NCI-H748 treated with DMSO at 0.1 percent for 48 hours (cell line): ENCODE measurements at places on chromosomes 7 and 10.

GRCh38 chr10:114749014-114749413 is 72.6 kb upstream of the FHIP2A start:
- DNase-seq, result no peak

DNA sequence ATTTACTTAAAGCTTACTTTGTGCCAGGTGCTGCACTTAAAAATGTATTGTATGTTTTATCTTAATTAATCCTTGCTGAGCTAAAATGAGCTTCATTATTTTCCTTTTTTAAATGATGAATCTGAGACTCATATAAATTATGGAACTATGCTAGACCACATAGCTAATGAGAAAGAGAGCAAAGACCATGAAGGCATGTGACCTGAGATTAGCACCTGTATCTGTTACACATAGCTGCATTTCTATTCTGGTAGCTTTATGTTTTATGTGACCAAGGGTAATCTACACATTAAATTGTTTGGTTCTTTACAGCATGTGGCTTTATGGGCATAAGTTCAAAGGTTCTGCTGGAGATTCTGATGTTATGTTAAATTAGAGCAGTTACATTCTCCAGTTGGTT is 839.1 kb upstream of the SORCS1 start:
- DNase-seq, result no peak

- DNase-seq, result no peak
Observed at GRCh38 chr7:111931958-111932357, 274.2 kb downstream of the DOCK4 start.

DNA sequence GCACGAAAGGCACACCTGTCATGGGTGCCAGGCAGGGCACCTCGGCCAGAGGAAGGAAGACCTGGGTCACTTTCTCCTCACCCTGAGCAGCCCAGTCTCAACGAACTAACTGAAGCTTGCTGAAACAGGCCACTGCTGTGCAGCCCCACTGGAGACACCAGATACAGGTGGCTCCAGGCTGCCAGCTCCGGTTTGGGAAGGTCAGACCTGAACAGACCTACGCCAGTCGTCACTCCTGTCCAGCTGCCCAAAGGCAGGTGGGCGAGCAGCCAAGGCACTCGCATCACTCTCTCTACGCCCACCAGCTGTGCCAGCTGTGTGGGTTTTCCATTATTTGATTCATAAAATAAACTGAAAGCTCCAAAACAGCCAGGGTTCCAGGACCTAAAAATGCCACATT is 256.1 kb downstream of the ZMYND11 start:
- DNase-seq, result no peak

GRCh38 chr7:16669581-16669980 is 23.6 kb downstream of the BZW2 start:
- no peak for DNase-seq

DNA sequence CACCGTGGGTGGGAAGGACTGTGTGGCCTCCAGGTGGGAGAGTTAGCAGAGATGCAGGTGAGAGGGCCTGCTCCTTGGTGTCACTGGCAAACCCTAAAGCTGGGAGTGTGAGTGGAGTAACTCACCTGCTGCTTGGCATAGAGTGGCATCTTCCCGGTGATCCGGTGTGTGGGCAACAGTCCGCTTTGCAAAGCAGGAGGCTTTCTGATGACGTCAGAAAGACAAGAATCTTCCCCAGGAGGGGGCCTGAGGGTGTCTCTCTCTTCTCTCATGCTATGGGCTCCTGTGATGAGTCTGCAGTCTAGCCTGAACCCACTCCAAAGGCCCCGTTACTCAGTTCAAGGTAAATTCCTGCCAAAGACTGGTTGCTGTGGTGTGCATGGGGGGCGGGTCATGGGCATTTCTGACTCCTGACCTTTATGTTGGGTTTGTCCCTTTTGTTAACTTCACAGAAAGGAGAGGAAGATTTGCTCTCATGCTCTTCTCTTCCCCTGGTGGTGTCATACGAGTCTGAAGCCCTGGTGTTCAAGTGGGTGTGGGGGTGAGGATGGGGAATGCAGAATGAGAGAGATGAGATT is 187.9 kb downstream of the GATA3 start:
- no peak for DNase-seq

DNA sequence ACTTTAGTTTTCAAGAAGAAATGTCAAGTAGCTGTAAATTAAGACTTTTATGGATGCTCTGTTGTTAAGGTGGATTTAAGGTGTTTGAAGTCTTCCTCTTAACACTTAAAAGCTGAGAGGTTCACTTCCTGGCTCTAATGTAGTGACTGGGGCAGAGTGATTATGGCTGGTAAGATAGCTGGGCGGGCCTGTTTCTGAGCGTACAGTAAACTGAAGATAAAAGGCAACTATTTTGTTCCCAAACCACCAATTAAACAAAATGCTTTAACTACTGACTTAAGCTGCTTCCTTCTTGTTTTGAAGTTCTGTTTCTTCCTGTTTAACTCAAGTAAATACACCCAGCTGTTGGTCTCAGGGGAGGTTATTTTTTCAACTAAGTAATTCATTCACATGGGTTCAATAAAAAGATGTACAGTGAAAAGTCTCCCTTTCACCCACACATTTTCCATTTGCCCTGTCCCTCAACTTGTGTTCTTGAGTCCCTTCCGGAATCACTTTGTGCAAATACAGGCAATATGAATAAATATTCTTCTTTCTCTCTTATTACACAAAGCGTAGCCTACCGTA is 19.3 kb downstream of the VWA2 start:
- DNase-seq, result no peak

- DNase-seq, result no peak
Observed at GRCh38 chr7:99833289-99833877, 5.6 kb downstream of the CYP3A43 start.

DNA sequence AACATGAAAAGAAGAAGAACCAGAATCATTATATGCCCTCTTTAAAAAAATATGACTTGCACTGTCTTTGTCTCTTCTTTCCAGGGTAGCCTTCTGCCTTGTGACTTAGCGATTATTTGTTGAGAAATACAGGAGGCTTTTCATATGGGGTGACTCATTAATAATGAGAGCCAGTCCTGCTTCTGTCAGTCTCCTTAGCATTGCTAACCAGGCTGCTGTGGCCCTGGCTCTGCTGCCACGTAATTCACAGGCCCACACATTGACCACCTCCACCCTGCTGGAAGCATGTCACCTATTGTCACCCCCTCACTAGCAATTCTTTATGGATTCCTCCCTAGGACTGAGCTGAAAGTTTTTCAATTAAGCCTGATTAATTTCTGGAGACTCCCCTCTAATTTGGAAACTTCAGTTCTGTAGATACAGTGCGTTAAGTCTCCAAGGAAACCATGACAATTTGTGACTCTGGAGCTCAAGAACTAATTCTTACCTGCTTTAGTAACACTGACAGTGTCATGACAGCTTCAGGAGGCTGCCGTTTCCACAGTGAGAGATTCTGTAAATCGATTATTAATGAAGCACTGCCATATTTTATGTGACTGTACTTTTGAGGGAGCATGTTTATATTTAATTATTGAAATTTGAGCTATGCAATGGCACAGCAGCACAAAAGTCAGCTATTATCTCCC is 267.9 kb upstream of the SP8 start:
- no peak for DNase-seq

DNA sequence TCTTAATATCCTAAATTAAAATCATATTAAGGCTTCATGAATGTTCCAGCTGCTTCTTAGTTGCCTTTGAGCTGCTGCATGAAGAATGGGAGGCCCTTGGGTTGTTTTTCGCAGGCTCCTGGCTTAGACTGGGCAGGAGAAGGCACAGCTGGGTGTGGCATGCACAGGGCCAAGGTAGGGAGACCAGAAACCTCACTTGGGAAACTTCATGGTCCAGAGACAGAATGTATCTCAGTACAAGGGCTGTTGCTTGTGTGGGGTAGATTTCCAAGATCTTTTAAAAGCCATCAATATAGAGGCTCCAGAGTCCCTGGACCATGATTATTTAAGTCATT is 49.9 kb downstream of the BUB3 start:
- no peak for DNase-seq

- no peak for DNase-seq
Observed at GRCh38 chr7:112495156-112495788, 14.5 kb downstream of the LSMEM1 start.

- no peak for DNase-seq
Observed at GRCh38 chr7:126535176-126535575, 717.6 kb downstream of the GRM8 start.

DNA sequence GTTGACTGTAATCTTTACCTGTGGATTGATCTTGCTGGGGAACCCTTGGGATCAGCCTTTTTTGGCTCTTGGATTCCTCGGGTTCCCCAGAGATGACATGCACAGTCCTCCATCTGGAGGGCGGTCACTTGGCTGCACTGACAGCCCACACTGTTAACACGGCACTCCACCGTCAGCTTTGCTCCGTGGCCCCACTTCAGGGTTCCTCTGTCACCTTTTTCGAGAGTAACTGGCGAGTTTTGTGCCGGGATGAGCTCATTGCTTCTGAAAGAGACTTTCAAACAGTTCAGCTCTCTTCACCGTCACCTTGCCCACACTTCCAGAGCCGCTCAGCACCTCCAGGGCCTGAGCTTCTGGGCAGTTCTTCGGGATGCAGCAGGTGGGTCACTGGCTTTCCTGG is 42.4 kb downstream of the PROSER2 start:
- no peak for DNase-seq

- no peak for DNase-seq
Observed at GRCh38 chr10:84755311-84755710, 426.9 kb downstream of the CCSER2 start.

- peak; percentile 41 for DNase-seq
Observed at GRCh38 chr7:116180302-116180701, 30.0 kb upstream of the TES start.

- DNase-seq, result no peak
Observed at GRCh38 chr10:13815756-13816155, 229.0 kb downstream of the PRPF18 start.

- DNase-seq, result peak; percentile 36
Observed at GRCh38 chr10:120802935-120803334, 48.2 kb upstream of the WDR11 start.

DNA sequence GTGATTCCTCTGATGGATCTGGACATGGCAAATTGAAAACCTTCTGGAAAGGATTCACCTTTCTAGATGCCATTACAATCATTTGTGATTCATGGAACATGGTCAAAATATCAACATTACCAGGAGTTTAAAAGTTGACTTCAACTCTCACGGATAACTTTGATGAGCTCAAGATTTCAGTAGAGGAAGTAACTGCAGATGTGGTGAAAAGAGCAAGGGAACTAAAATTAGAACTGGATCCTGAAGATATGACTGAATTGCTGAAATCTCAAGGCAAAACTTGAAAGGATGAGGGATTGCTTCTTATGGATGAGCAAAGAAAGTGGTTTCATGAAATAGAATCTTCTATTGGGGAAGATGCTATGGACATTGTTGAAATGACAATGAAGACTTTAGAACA is 293.6 kb downstream of the ARHGAP12 start:
- no peak for DNase-seq

DNA sequence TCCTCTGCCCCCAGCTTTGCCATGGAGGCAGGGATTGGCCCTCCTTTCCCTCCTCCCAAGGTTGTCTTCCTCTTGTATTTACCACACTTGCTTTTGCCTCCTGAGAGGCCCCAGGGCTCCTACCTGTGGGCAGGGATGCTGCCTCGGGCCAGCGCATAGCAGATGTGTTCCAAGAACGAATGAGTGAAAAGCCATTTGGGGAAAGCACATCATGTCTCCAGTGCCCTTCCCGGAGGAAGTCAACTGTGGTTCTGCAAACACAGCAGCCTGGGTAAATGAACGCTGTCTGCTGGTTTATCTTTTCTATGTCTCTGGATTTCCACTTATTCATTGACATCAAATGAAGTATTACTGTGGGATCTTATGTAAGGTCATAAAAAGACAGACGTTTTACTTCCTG is 161.7 kb downstream of the FANK1 start:
- no peak for DNase-seq

DNA sequence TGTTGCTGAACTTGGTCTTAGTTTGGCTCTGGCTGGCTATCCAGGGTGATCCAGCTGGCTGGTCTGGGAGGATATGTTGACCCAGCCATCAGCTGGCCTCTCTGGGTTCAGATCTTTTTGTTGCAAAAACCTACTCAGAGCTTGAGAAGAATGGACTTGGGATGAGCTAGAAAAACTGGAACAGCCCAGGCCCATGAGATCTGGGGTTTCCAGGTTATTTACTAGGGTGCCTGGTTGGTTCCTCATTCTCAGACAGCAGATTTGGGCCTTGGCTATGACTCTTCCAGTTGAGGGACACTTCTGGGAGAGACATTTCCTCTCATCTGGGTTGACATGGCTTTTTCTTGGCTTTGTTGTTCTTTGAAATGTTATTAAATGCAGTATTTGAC is 116.6 kb downstream of the ADCY1 start:
- DNase-seq, result no peak

GRCh38 chr7:108335269-108335918 is 120.8 kb downstream of the NRCAM start:
- peak; percentile 62 for DNase-seq

DNA sequence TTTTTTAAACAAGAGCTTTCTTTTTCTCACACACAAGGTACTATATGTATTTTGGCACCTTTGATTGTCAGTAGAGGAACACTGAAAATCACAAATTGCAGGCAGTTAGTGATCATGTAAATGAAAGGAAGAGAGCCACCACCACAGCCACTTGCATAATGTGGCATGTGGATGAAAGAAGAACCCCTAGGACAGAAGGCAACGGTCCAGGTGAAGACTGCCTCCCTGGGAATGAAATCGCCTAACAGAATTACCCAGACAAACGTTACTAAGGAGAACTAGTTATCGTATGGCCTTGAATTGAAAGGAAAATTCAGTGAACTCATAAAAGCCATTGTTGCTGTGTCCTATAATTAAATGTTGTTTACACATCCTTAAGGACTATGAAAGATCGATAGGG is 41.2 kb upstream of the PTPRZ1 start:
- DNase-seq, result peak; percentile 77

- peak; percentile 57 for DNase-seq
Observed at GRCh38 chr7:120554960-120555571, 282.1 kb downstream of the KCND2 start.

- peak; percentile 88 for DNase-seq
Observed at GRCh38 chr10:122879339-122880273, at the start of gene FAM24B. TSS of gene FAM24B (minus strand) at chr10:122879581. CDS start at chr10:122850515, 29,066 bp downstream.

DNA sequence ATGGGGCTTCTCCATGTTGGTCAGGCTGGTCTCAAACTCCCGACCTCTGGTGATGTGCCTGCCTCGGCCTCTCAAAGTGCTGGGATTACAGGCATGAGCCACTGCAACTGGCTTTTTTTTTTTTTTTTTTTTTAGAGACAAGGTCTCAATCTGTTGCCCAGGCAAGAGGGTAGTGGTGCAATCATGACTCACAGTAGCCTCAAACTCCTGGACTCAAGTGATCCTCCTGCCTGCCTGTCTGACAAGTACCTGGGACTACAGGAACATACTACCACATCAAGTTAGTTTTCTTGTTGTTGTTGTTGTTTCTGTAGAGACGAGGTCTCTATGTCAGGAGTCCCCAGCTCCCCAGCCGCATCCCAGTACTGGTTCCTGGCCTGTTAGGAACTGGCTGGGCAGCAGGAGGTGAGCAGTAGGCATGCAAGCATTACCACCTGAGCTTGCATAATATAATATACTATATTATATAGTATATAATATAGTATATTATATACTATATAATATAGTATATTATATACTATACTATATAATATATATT is 55.7 kb downstream of the TPK1 start:
- no peak for DNase-seq
